ENCODE measurements at places on chromosomes 3 and 15.

- no peak for DNase-seq
Measured at GRCh38 chr3:62525281-62525680, 151.9 kb upstream of the FEZF2 start.

- DNase-seq, result no peak
Measured at GRCh38 chr3:16200411-16200810, 25.9 kb downstream of the GALNT15 start.

DNA sequence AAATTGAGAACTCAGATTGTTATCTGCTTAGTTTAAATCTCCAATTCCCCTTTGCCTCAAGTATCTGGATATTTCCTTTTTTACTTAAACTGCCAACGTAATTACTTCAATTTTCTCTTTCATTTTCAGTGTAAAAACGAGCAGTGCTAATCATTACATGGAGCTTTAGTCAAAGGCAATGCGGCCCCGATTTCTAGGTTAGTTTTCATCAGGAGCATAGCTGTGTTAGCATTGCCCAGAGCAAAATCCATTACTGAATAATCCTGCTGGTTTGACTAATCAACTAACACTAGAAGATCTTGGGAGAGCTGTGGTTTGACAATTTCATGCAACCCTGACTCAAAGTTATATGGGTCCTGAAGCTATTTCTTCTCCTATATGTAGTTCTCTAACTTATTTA is 46.2 kb downstream of the ZPLD1 start:
- DNase-seq, result no peak

DNA sequence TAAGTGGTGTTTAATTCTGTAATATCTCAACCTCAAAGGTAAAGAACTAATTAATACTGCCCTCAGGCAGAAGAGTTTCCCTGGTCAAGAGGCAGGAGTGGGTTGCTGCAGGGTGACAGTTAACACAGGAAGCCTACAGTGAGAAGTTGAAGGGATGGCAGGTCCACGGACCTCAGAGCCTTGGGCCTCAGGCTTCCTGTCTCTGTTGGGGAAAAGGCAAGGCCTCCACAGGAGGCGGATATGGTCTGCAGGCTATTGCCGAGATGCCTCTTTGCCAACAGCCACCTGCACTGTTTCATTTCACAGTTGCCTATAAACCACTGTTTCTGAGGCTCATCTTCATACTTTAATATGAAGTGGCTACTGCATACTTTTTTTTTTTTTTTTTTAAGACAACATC is 33.3 kb upstream of the RPN1 start:
- DNase-seq, result no peak

DNA sequence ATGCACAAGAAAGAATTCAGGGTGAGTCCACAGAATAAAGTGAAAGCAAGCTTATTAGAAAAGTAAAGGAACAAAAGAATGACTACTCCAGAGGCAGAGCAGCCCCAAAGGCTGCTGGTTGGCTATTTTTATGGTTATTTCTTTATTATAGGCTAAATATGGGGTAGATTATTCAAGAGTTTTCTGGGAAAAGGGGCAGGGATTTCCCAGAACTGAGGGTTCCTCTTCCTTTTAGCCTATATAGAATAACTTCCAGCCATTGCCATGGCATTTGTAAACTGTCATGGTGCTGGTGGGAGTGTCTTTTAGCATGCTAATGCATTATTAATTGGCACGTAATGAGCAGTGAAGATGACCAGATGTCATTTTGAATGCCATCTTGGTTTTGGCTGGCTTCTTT is 13.6 kb downstream of the GLDN start:
- DNase-seq, result no peak

GRCh38 chr3:42228796-42229195 is 37.2 kb downstream of the CCK start:
- no peak for DNase-seq

- DNase-seq, result no peak
Measured at GRCh38 chr3:38746641-38747040, 69.4 kb downstream of the SCN10A start.

DNA sequence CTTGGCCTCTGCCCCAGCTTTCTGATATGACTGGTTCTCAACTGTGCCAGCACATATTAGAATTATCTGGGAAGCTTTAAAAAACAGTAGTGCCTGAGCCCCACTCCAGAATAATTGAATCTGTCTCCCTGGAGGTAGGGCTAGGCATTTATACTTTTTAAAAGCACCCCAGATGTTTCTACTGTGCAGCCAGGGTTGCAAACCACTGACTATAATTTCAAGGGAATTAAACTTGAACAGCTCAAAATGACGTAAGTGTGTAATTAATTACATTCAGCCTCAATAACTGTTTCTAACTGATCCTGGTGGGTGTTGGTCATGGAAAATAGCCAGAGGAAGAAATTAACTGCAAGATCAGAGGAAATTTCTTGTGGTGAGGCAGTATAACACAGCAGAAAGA is 4.4 kb upstream of the IRAK2 start:
- no peak for DNase-seq

- DNase-seq, result no peak
Measured at GRCh38 chr3:177449360-177450006, 252.2 kb upstream of the TBL1XR1 start.

DNA sequence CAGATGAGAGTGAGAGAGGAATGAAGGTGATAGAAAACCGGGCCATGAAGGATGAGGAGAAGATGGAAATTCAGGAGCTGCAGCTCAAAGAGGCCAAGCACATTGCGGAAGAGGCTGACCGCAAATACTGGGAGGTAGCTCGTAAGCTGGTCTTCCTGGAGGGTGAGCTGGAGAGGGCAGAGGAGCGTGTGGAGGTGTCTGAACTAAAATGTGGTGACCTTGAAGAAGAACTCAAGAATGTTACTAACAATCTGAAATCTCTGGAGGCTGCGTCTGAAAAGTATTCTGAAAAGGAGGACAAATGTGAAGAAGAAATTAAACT is 88.9 kb downstream of the EOMES start:
- no peak for DNase-seq

GRCh38 chr3:69248436-69248835 is 126.0 kb upstream of the LMOD3 start:
- DNase-seq, result no peak

GRCh38 chr3:131717493-131717892 is 214.7 kb upstream of the MRPL3 start:
- DNase-seq, result no peak

GRCh38 chr3:170222647-170223541 is 670 bp downstream of the PRKCI start:
- DNase-seq, result peak; percentile 56

DNA sequence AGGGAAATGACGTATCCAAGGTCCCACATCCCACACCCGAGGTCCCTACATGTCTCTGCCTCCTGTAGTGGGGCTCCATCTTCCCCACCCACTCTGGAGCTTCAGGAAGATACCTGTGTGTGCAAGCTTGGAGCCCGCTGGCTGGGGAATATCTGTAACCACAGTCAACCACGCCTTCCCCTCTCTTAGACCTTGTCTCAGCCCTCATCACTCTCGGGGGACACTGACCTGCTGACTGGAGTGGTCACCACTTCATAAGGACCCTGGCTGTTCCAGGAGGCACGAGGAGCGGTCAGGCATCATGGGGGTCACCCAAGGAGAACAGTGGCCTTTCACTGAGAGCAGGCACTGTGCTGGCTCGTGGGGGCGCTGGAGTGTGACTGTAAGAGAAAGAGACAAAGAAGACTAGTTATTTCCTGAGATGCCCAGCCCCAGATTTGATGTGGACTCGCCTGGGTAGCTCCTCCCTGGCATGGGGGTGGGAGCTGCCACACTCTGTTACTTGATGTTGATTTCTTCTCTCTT is 48.6 kb downstream of the CTXND1 start:
- DNase-seq, result no peak

GRCh38 chr3:52025453-52025852 is 29.8 kb upstream of the RPL29 start:
- no peak for DNase-seq

GRCh38 chr3:134793562-134793961 is 1.5 kb upstream of the EPHB1 start:
- no peak for DNase-seq

DNA sequence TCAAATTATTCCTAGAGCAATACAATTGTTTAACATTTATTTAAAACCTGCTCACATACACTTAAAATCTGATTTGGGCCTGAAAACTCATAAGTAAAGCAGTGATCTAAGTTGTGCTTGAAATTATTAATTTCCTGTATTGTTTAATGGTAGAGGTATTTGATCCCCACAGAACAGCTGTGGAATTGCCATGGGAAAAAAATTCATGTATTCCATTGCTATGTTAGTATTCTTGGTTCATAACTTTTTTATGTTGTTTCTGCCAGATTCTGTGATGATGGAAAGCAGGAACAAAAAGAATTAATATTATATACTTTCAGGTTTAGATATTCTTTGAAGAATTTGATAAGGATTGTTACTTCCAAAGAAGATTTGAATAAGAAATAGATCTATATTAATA is 831.5 kb upstream of the NR2F2 start:
- DNase-seq, result no peak

GRCh38 chr3:73150369-73151130 is 89.1 kb downstream of the EBLN2 start:
- no peak for DNase-seq

- DNase-seq, result no peak
Measured at GRCh38 chr15:58378241-58379085, 53.3 kb upstream of the LIPC start.

- no peak for DNase-seq
Measured at GRCh38 chr3:4471907-4472306, 4.8 kb upstream of the SUMF1 start.

- DNase-seq, result no peak
Measured at GRCh38 chr3:173538410-173538809, 140.9 kb downstream of the NLGN1 start.

DNA sequence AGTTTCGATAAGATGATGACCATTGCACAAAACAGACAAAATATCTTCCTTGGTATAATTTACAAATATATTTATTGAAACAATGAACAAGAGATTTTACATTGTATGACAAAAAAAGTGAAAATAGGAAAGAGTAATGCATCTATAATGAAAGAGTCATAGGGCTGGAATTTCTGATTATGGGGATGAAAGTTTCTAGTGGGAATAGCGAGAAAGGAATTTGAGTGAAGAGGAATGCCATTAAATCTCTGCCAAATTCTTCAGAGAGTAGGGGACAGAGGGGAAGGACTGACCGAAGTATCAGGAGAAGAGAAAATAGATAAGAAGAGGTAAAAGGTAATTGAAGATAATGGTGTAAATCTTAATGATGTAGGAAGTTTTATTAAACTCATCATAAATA is 125.4 kb downstream of the VGLL3 start:
- no peak for DNase-seq

GRCh38 chr3:64901522-64901885 is 213.7 kb upstream of the ADAMTS9 start:
- no peak for DNase-seq

DNA sequence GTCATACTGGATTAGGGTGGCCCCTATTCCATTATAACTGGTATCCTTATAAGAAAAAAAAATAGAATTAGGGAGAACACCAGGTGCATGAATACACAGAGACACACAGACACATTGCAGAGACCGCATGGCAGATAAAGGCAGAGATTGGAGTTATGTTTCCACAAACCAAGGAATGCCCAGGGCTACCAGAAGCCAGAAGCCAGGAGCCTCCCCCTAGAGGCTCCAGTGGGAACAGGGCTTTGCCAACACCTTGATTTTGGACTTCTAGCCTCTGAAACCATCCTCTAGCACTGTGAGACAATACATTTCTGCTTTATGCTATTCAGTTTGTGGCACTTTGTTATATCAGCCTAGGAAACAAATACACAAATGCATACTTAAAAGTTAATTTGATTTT is 10.4 kb downstream of the GOLM2 start:
- no peak for DNase-seq

DNA sequence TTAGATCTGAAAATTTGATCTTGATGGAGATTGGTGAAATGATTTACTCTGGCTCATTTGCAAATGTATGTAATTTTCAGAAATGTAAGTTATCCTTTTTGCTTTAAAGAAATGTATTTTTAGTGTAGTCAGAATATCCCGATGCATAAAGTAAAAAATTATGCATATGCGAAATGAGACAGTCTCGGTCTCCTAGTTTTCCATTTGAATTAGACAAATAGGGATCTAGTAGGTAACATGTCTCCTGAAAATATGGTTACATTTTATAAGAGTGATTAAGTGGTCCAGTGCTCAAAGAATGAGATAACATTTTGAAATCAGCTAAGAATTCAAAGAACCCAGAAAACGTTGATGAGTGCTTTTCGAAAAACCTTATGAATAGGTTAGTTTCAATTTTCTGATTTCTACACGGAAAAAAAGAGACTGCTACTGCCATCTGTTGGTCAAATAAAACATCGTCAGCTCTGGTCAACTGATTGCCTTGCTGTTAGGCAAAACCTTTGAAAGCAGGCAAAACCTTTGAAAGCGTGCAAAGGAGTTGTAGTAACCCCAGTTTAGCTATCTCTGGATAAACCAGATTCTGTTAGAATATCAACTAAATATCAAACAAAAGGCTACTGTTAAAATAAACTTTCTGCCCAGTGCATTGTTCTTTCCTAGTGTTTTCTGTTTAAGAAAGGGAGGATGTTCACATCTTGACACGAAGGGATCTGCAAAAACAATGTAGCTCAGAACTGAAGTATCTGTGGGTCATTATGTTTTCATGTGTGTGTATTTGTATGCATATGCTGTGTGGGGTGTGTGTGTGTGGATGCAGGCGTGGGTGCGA is 59.3 kb upstream of the CHMP2B start:
- DNase-seq, result peak; percentile 39

DNA sequence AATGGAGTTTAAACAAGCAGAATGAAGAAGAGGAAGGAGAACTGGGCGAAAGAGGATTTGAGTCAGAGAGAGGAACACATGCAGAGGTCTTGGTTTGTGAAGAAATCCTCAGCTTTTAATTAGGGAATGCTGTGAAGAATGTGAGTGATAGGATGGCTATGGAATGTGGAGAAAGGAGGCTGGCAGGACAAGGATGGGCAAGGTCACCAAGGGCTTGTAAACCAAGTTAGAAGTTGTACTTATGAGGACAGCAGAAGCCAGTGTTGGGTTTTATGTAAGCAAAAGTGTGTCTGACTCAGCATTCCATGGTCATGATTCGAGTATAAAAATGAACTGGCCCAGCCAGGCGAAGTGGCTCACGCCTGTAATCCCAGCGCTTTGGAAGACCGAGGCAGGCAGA is 60.0 kb upstream of the IL12A start:
- DNase-seq, result no peak

DNA sequence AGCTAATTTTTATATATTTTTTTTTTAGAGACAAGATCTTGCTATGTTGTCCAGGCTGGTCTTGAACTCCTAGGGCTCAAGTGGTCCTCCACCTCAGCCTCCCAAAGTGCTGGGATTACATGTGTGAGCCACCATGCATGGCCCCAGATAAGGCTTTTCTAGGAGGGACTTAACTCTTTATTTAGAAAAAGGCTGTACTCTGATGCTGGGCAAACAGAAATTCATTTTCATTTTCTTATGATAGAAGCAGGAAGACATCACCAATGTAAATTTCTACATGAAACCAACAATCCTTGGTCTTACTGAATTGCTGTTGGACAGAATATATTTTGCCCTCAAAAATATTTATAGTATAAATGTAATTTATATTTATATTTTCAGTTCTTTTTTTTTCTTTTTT is 9.6 kb downstream of the NIPA1 start:
- no peak for DNase-seq

- no peak for DNase-seq
Measured at GRCh38 chr3:56970461-56970879, 90.0 kb upstream of the SPATA12 start.

Data from activated naive CD4-positive, alpha-beta T cell treated with anti-CD3 and anti-CD28 coated beads, Interleukin-2, amount 10 ng/mL, durations not matched to agents 7 days and 5 days (primary cell).